IPS-NIHi11 (cell line): ENCODE measurements at places on chromosomes 7 and 10.

- DNase-seq = no peak
These were observed 15.6 kb upstream of the ADO start for GRCh38 chr10:62788861-62789467.

GRCh38 chr10:86262688-86263181 lies 103.9 kb downstream of the GRID1 start:
- DNase-seq = peak; percentile 71

- no peak for DNase-seq
These were observed 44.0 kb upstream of the PDLIM1 start for GRCh38 chr10:95334805-95335144.

DNA sequence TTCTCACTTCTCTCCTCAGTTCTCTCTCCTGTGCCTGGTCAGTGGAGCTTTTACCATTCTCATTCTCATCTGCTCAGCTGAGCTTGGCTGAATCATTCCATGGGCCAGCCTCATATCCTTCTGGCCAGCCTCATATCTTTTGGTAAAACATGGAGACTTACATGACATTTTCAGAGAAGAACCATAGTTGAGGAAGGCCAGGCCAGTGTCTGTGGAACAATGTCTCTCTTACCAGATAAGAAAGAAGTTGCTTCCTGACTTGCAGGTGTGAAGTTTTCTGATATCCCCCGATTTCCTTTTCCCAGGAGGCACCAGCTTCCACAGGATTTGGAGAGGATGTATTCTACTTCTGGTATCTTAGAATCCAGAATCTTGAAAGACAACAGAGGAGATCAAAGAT lies 24.7 kb downstream of the ST7 start:
- no peak for DNase-seq

DNA sequence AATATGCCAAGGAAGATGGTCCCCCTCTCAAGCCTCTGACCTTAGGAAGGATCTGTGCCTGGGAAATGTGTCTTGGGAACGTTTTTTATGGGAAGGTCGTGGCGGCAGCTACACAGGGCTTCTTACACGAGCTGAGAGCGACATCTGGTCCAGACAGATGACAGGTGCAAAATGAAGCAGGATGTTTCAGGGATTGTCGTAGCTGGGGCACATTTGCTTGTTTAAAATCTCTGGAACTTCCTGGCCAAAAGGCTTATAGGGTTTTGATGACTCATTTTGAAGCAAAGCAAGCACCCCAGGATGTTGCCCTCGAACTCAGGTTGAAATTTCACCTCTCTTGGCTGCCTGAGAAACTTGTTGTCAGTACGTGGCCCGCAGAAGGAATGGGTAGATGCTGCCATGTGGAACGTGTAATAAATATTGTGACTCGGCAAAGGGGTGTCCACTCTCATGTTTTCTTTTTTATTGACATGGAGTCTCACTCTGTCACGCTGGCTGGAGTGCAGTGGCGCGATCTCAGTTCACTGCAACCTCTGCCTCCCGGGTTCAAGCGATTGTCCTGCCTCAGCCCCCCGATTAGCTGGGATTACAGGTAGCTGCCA lies 117.5 kb downstream of the CAMK1D start:
- no peak for DNase-seq

DNA sequence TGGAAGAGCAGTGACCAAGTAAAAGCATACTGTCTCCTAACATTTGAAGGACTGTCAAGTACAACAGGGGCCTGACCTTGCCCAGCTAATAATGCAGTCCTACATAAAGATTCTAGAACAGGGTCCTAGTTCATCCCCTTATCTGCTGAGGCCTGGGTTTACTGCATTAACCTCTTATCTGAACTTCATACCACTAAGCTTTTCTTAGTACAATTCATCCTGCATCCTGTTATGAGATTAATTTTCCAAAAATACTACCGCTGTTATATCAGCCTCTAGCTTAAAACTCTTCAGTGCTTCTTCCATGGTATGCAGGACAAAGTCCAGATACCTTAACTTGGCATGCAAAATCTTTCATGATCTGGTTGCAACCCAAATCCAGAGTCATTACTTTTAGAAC lies 72.5 kb downstream of the CHRM2 start:
- DNase-seq = no peak

GRCh38 chr10:86523348-86523747 lies 1.8 kb upstream of the WAPL start:
- no peak for DNase-seq

GRCh38 chr7:155893176-155893575 lies 80.9 kb upstream of the SHH start:
- DNase-seq = no peak

DNA sequence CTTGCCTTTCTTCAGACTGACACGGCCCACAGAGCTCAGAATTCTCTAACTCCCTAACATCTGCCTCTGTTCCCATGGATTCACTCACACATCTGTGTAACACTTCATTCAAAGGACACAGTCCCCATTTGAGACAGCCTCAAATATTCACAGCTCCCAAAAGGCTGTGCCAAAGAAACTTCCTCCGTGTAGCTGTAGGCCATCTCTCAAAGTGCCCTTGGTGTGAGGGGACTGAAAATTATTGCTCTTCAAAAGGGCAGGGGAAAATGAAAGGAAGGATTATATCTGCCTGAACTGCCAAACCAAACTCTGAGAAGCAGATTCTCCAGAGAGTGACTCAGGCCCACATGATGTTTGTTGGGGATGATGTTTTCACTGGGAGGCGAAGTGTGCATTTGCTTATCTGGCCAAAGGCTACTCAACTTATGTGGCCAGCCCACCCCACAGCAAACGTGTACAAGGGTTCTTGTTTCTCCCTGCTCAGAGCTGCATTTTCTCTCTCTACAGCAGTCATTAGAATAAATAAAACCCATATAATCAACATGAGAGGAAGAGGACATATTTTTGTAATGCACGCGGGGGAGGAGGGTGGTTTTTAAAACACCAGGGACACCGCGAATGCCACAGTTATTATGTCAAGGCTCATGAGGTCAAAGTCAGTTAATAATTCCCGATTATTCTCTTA lies 302.4 kb upstream of the NFE2L3 start:
- no peak for DNase-seq
